ENCODE measurements at places on chromosomes 2 and 18. TPM values are rescaled to one million over a fixed set of nuclear protein-coding genes. Genes with fewer than 3 reads are reported as not detected.

MC4R gene
- total RNA-seq: not detected

IL1F10 gene
- not detected for total RNA-seq

PRR30 gene
- total RNA-seq: not detected

CRACDL gene
- 0.97 TPM for total RNA-seq

SMYD1 gene
- total RNA-seq: not detected

SLC30A3 gene
- not detected for total RNA-seq

RSAD2 gene
- total RNA-seq: 74.5 TPM

ATP6V1B1 gene
- not detected for total RNA-seq

ANKRD30B gene
- total RNA-seq: not detected

TRAPPC12 gene
- 88.4 TPM for total RNA-seq

DNA sequence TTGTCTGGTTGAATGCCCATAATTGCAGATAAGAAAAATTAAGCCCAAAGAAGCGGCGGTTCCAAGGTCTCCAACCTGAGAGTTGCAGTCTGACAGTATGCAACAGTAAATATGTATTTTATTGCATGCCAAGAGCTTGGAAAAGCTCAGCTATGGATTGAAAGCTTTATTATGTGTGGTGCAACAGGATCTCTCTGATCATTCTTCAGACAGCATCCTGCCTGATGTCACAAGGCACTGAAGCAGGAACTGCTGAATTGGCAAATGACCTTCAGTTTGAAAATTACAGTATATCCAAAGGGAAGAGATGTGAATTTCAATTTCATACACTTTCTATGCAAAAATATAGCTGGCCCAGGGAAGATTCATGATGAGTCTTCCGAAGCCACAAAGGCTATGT is 42.5 kb downstream of the DOCK10 start:
- no peak overlapping the region for H3K27ac ChIP-seq
- no peak overlapping the region for H3K4me3 ChIP-seq
- peaks cover 80% of the 10 kb centered on the region for H3K4me1 ChIP-seq
- peaks cover 51% of the 10 kb centered on the region for H3K36me3 ChIP-seq
- no peaks in the 10 kb centered on the region for H3K27me3 ChIP-seq
- no peak for DNase-seq

DNA sequence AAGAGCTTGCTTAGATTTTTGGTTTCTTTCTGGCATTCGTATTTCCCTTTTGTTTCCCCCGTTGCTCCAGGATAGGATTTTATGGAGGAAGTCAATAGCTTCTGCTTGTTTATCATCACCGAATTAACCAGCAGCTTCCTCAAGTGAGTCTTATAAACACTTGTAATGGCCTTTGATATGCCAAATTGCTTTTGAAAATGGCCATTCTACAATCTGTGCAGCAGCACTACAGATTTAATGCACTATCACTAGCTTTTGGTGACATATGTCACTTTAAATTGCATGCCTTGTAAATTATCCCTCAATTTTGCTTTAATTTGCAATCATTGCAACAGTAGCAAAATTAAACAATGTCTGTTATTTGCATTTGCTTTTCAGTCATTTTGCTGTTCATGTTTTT is 774.7 kb downstream of the METTL4 start:
- no peak overlapping the region for H3K27ac ChIP-seq
- H3K4me1 ChIP-seq: no peaks in the 10 kb centered on the region
- no peaks in the 10 kb centered on the region for H3K27me3 ChIP-seq
- no peak overlapping the region for H3K4me3 ChIP-seq

- DNase-seq: no peak
- no peak overlapping the region for H3K27ac ChIP-seq
- no peak overlapping the region for H3K4me3 ChIP-seq
- no peaks in the 10 kb centered on the region for H3K27me3 ChIP-seq
- no peaks in the 10 kb centered on the region for H3K4me1 ChIP-seq
Measured at GRCh38 chr2:222887124-222887523, 26.3 kb downstream of the ACSL3 start.

GRCh38 chr2:194062401-194062800 is 1594.6 kb upstream of the SLC39A10 start:
- H3K36me3 ChIP-seq: no peaks in the 10 kb centered on the region
- H3K4me3 ChIP-seq: no peak overlapping the region
- no peak overlapping the region for H3K27ac ChIP-seq

GRCh38 chr18:33239298-33239697 is 201.2 kb downstream of the CCDC178 start:
- no peaks in the 10 kb centered on the region for H3K4me1 ChIP-seq
- no peak overlapping the region for H3K27ac ChIP-seq
- no peak overlapping the region for H3K4me3 ChIP-seq
- no peaks in the 10 kb centered on the region for H3K27me3 ChIP-seq
- H3K36me3 ChIP-seq: no peaks in the 10 kb centered on the region

GRCh38 chr2:46310446-46310845 is 13.2 kb downstream of the EPAS1 start:
- no peak for DNase-seq
- H3K36me3 ChIP-seq: peaks cover 3% of the 10 kb centered on the region
- H3K27ac ChIP-seq: no peak overlapping the region

DNA sequence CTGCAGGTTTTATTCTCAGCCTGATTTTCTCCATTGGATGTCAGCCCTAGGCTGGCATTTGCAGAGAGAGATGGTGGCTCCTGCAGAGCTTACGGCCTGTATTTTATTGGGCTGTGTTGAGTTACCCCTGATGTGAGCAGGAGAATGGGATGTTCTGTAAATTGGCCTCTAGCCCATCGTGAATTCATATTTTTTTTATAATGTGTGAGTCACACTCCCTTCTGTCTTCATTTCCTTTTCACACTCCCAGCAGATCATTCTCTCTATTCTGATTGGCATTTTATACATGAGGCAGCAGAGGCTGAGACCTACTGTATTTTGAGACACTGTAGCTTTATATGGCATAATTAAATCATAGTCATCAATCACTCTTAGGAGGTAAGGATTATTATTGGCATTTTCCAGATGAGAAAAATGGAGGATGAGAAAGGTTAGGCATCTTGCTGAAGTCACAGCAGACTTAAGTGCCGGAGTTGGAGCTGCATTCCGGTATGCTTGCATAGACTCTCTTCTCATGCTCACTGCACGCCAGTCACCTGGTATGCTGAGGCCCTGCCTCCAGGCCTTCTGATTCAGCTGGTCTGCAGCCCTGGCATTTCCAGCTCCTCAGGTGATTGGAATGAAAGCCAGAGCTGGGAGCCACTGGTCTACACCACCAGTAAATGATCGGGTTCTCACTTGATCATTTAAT is 142.4 kb downstream of the NEDD4L start:
- H3K27ac ChIP-seq: no peak overlapping the region
- no peaks in the 10 kb centered on the region for H3K4me1 ChIP-seq
- H3K36me3 ChIP-seq: no peaks in the 10 kb centered on the region

DNA sequence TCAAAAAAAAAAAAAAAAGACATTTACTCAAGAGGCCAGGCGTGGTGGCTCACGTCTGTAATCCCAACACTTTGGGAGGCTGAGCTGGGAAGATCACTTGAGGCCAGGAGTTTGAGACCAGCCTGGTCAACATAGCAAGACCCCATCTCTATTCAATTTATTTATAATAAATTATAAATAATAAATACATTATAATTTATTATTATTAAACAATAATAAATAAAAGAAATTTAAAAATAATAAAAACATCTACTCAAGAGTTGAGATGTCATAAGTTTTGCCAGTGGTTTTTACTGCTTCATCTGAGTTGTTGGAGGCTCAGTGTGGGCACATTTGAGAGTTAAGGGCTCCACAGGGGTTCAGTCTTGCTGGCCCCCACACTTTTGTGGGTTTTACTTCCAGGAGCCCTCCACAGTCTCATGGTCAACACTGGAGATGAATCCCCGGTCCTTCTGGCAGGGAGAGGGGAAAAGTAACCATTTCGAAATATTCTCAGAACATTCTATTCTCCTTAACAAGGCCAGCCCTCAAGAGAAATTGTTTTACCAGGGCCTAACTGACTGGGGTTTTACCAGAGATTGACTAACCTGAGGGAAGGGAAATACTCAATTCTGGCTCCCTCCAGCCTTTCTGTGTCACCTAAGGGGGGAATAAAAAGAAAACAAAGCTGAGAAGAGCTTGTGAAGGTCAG is 51.6 kb upstream of the NCOA1 start:
- no peaks in the 10 kb centered on the region for H3K36me3 ChIP-seq
- H3K27ac ChIP-seq: no peak overlapping the region
- DNase-seq: no peak
- no peak overlapping the region for H3K4me3 ChIP-seq

- no peaks in the 10 kb centered on the region for H3K36me3 ChIP-seq
- H3K27ac ChIP-seq: no peak overlapping the region
- no peaks in the 10 kb centered on the region for H3K27me3 ChIP-seq
- no peak for DNase-seq
Measured at GRCh38 chr2:56248965-56249742, 65.4 kb downstream of the CCDC85A start.

GRCh38 chr2:81513328-81513727 is 1208.8 kb upstream of the LRRTM1 start:
- no peak for DNase-seq
- no peaks in the 10 kb centered on the region for H3K4me1 ChIP-seq
- H3K36me3 ChIP-seq: no peaks in the 10 kb centered on the region

- H3K4me1 ChIP-seq: no peaks in the 10 kb centered on the region
- DNase-seq: no peak
- H3K27me3 ChIP-seq: peaks cover 2% of the 10 kb centered on the region
- no peak overlapping the region for H3K27ac ChIP-seq
- H3K36me3 ChIP-seq: no peaks in the 10 kb centered on the region
Measured at GRCh38 chr18:59681051-59681450, 16.2 kb downstream of the CCBE1 start.

DNA sequence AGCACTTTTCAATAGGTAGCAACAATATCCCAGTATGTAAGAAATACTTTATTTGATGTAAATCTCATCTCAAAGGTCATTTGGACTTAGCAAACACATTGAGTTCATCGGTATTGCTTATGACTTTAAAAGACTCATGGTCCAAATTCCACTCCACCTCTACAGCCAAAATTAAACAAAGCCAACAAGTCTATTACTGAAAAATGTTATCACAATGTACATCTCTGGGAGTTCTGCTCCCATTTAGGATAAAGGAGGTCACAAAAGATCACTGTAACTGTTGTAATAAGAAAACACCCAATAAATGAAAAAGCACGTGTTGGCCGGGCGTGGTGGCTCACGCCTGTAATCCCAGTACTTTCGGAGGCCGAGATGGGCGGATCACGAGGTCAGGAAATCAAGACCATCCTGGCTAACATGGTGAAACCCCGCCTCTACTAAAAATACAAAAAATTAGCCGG is 50.0 kb downstream of the ESCO1 start:
- no peak for DNase-seq
- no peaks in the 10 kb centered on the region for H3K27me3 ChIP-seq
- H3K27ac ChIP-seq: no peak overlapping the region
- peaks cover 48% of the 10 kb centered on the region for H3K36me3 ChIP-seq

DNA sequence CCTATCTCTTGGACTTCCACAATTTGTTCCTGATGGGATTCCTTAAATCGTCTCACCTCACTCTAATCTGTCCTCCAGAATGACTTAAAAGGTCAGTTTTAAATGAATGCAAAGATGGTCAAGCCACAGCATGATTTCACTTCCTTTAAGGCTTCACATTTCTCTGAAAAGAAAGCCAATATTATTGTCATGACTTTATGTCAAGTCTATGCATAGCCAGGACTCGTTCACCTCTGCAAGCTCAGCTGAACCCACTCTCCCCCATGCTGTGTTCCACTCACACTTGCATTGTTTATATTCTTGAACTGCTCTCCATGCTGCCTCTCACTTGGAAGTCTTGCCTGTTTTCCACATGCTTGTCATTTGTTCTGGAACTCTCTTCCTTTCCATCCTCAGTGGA is 298.4 kb upstream of the MMADHC start:
- no peaks in the 10 kb centered on the region for H3K36me3 ChIP-seq
- H3K4me1 ChIP-seq: no peaks in the 10 kb centered on the region
- H3K4me3 ChIP-seq: no peak overlapping the region
- DNase-seq: no peak
- H3K27ac ChIP-seq: no peak overlapping the region

DNA sequence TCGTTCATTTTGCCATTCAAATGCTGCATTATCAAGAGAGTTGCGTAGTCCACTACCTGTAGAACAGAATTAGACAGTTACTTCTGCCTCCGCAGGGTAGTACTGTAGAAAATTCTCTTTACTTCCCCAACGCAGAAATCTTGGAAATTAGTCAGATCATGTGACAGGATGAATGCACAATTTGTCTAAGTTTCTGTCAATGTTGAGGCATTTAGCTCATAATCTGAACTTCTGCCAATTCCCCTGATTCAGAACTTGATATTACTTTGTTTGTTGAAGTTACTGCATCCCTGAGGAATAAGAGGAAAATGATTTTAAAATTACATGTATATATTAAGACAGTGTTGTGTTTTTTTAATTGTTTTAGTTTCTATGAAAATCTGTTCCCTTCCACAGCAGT is 83.4 kb downstream of the TTC27 start:
- H3K27me3 ChIP-seq: no peaks in the 10 kb centered on the region
- no peaks in the 10 kb centered on the region for H3K4me1 ChIP-seq
- no peak for DNase-seq
- H3K4me3 ChIP-seq: no peak overlapping the region
- H3K36me3 ChIP-seq: peaks cover 15% of the 10 kb centered on the region

GRCh38 chr18:70195852-70196434 is 9.5 kb downstream of the RTTN start:
- H3K36me3 ChIP-seq: peaks cover 63% of the 10 kb centered on the region
- H3K27me3 ChIP-seq: no peaks in the 10 kb centered on the region
- peaks cover 8% of the 10 kb centered on the region for H3K4me1 ChIP-seq
- peak; percentile 29 for DNase-seq
- no peak overlapping the region for H3K4me3 ChIP-seq
